ENCODE measurements at places on chromosomes 5 and 9.
A peak's percentile ranks its signal among the peaks of the same experiment; 100 is the strongest.

GRCh38 chr9:5800969-5801738 lies 31.8 kb downstream of the ERMP1 start:
- peak; percentile 18 for DNase-seq

- DNase-seq = no peak
Measured at GRCh38 chr9:128687453-128687852, 1.6 kb upstream of the SET start.

DNA sequence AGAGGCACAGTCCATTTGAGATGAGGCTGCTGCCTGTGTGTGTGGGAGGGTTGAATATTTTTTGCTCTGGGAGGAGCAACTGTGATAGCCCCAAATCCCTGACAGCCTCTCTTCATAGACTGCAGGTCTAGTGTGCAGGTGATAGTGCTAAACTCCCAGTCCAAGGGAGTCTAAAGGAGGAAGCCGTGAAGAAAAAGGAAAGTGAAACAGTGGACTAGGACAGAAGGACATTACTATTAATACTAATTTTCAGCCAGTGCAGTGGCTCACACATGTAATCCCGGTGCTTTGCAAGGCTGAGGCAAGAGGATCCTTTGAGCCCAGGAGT lies 295.0 kb downstream of the PDE4D start:
- DNase-seq = no peak

GRCh38 chr5:112116371-112116770 lies 302.7 kb downstream of the EPB41L4A start:
- DNase-seq = no peak

- DNase-seq = no peak
Measured at GRCh38 chr9:26012797-26013196, 334.6 kb upstream of the TUSC1 start.

GRCh38 chr9:426264-426663 lies 211.6 kb downstream of the DOCK8 start:
- DNase-seq = no peak

GRCh38 chr9:27719711-27720110 lies 146.4 kb upstream of the C9orf72 start:
- no peak for DNase-seq

GRCh38 chr5:14913096-14913495 lies 41.5 kb upstream of the ANKH start:
- DNase-seq = peak; percentile 61

DNA sequence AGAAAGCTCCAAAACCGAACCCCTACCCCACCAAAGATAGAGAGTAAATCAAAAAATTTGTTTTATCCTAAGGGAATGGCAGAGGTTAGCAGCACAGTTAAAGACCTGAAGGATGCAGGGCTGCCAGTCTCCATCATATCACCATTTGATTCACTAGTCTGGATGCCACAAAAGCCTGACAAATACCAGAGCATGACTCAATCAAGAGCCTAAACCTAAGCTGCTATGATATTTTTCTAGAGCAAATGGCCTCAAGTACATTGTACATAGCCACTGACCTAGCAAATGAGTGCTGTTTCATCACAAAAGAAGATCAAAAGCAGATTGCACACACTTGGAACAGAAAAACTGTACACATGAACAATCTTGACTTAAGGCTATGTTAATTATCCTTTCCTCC lies 48.0 kb downstream of the DPYSL3 start:
- DNase-seq = no peak

DNA sequence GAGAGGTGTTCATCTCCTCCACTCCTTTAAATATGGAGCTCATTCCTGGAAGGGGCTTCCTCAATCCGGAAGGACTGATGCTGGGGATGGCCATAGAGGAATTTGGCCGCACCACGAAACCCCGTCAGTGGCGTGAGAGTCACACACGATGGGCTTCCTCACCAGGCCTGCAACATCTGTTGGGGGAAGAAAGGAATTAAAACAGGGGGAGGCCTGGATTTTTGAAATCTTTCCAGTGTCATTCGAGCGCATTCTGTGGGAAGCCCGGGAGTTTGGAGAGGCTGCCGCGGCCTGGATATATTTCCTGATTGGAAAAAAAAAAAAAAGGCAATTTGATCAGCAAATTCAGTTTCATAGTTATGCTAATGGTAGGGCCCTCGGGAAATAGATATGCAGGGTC lies 76.3 kb upstream of the ORM1 start:
- peak; percentile 59 for DNase-seq

DNA sequence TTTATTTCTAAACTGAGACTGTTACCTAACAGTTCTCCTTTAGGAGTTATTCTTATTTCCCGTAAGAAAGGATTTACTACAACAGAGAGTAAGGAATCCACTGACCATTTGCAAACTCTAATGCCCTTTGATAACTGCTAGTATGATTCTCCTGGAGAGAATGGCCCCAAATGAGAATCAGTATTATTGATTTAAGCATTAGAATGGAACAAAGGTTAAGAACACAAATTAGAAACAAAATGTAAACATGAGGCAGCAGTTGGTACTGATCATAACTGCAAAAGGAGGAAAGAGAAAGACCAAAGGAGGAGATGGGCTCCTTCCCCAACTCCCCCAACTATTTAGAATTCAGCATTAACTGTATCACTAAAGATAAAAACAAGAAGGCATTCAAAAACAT lies 30.7 kb downstream of the PSIP1 start:
- DNase-seq = no peak

GRCh38 chr5:171633776-171634470 lies 151.7 kb upstream of the SMIM23 start:
- DNase-seq = no peak

DNA sequence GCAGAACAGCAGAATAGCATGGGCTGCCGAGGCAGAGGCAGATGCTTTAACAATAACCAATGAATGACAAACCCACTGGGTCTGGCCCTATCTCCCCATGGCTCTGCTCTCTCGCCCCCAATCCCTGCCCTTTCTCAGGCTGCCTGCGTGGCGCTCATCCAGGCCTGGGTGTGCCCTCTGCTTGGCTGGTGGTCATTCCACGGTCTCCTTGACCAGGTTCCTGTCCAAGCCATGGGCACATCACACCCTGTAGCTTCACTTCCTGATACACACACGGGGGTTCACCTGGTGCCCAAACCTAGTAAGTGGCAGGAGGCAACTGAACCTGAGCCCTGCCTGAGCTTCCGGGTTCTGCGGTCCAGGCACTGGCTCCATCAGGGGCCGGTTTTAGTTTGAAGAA lies 87.6 kb downstream of the DAP start:
- no peak for DNase-seq

GRCh38 chr5:171979606-171980005 lies 26.8 kb downstream of the FBXW11 start:
- DNase-seq = no peak

DNA sequence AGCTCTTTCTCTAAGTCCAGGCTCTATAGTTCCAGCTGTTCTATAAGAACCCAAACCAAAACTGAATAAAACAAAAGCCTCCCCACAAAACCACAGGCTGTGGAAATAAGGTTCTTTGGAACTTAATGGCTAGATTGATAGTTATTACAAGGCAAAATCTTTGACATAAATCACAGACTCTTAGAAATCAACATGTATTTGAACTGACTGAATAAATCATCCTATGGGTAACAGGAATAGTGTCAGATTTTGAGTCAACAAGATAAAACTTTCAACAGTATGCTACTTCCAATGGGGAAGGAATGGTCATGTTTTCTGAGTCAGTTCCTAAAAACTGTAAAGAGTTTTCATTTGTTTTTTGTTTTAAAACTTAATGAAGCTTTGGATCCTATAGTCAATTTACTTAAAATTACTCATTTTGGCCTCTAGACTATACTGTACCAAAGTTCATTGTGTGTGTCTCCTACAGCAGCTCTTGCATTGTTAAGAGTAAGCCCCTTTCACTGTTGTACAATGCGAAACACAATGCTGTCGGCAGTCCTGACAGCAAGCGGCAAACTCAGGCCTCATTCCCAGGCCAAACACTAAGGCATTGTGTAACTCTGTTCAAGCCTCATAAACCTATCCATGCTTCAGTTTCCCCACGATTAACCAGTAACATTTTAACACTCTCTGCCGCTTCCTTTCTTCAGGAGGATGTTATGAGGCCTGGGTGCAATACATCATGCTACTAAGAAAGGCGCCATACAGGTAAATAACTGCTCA lies 134.1 kb downstream of the ARL15 start:
- DNase-seq = no peak

DNA sequence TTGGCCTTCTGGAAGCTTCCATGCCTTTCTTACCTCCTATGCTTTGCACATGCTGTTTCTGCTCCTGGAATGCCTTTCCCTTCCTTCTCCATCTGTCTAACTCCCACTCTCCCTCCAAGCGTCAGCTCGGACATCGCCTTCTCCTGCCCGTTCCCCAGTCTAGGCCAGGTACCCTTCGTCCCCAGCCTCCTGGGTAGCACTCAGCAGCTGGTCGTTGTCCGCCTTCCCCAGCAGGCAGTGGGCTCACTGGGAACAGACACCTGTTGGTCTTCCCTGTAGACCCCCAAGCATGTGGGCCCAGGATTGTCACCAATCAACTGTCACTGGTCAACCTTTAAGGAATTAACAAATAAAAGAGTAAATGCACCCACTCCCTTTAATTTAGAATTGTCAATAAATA lies 202.2 kb downstream of the RGS3 start:
- no peak for DNase-seq

- no peak for DNase-seq
Measured at GRCh38 chr9:7827792-7828191, 28.2 kb upstream of the DMAC1 start.

DNA sequence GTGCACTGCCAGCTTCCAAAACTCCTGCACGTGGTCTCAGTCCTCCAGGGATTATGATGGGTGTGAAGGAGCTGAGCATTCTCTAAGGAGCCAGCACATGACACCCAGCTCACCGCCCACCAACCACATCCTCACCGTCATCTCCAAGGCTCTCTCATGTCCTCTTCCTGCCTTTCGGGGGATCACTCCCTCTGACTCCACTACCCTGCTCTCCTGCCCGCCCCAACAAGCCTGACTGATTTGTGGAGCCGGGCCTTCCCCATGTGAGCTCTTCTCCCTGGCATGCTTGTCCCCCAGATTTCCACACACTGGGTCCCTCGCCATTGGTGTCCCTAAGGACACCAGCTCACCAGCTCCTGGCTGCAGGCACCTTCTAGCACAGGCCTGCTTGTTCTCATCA lies 1.9 kb downstream of the ABO start:
- DNase-seq = no peak

GRCh38 chr5:27318701-27319100 lies 280.3 kb upstream of the CDH9 start:
- no peak for DNase-seq

- DNase-seq = no peak
Measured at GRCh38 chr5:134509308-134510040, 16.0 kb upstream of the JADE2 start.

DNA sequence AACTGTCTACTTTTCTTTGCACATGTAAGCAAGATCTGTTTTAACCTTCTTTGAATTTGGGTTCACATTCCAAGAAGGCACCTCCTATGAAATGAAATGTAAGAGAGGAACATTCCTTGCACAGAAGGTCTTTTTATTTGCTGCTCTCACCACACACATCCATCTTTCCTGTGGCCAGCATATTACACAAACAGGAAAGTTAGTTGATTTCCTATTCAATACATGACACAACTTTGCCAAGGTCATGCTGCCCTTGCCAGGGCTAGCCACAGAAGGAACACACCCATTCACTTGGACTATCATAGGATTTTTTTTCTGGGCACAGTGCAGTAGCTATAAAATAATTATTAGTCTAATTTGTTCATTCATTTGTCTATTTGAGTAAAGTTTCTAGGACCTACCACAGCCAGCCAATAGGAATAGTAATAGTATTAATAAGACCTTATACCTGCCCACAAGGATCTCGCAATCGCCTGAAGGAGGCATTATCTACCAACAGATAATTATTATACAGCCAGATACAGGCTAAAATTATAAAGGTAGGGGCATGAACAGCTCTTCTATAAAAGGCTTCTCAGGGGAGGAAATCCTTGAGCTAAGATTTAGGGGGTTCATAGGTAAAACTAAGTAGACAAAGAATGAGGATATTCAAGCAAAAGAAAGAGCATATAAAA lies 78.1 kb upstream of the NREP start:
- DNase-seq = peak; percentile 16

- no peak for DNase-seq
Measured at GRCh38 chr5:39187831-39188731, 31.3 kb downstream of the FYB1 start.

DNA sequence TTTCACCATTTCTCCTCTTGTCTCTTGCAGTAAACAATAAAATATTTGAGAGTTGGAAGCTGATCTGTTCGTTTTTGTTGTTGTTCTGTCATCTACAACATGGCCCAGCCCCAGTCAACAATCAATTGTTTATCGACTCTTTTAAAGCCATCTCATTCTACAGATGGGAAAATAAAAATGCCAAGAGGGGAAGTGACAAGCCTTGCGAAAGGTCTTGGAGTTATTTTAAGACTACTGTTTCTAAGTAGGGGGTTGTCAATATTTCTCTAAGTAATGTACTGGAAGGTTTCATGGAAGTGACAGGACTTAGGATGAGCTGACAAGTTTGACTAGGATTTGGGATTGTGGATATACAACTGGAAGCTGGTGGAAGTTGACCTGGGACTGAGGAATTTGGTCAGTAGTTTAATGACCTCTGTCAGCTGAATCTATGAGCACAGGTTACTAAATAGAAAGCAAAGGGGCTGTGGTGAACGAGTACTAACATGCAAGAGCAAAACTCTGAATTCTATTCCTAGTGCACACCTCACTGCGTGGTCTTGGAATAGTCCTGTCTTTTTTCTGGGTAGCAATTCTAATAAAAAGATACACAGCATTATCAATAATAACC lies 57.5 kb upstream of the ADRB2 start:
- DNase-seq = no peak

DNA sequence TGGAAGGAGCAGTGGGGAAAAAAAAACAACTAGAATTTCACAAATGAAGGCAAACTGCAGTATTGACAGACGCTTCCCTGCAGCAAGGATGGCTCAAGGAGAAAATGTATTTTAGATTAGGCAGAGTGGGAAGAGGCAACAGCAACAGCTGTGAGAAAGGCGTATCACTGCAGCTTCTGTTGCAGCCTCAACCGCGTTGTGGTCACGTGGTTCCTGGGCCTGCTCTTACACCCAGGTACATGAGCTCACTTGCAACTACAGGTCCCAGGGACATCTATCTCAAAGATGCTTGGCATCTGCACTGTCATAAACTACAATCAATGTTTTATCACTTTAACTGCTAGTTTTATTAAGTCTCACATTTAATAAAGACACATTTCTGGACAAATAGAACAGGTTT lies 36.0 kb upstream of the GOLM1 start:
- no peak for DNase-seq

DNA sequence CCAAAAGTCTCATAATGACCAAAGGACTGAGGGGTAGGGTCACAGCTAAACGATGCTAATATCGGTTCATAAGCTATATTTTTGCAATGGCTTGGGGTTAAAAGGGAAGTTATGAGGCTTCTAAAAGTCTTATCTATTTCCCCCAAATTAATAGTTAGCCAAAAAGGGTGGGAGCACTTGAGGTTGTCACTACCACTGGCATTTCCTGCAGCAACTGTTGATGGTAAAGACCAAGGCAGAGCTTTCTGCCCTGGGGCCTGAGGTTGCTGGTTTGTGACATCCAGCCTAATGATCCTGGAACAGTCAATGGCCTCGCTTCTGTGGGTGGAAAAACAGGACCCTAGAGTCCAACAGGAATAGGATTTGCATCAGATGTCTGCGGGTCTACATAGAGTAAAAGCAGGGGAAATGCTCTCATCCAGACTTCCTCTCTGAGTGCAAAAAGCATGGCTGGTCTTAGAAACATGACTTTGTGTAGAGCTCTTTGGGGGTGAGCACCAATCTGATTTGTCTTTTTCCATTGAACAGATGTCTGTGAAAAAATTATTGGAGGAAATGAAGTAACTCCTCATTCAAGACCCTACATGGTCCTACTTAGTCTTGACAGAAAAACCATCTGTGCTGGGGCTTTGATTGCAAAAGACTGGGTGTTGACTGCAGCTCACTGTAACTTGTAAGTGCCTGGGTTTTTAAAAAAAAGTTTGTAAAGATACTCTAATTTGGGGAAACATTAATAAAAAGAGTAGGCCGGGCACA lies 2.7 kb downstream of the GZMA start:
- no peak for DNase-seq

Measured in astrocyte of the cerebellum (primary cell).